NCI-H510A treated with DMSO at 0.1 percent for 48 hours (cell line): ENCODE measurements at places on chromosomes 5 and 9.

- DNase-seq = no peak
These were observed 114.3 kb upstream of the TNC start for GRCh38 chr9:115232181-115232774.

GRCh38 chr5:125775896-125776295 lies 647.3 kb upstream of the GRAMD2B start:
- no peak for DNase-seq

- DNase-seq = no peak
These were observed 56.4 kb upstream of the DAPK1 start for GRCh38 chr9:87441251-87441650.

DNA sequence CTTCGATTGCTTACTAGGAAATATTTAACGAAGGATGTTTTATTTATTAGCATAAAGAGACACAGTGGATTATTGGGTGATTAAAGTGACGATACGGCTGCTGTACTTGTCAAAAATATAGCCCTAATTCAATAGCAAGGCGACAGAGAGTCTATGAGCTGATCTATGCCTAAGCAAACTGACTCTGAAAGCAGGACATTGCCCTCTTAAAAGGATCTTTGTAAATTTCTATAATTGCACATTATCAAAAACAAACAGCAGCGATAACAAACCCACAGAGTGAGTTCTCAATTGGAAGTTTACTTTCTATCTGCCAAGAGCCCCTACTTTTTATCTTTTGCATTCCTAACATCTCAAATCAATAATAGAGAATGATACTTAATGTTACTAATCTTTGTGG lies 31.4 kb downstream of the TLX3 start:
- DNase-seq = no peak

- DNase-seq = no peak
These were observed 806.9 kb upstream of the CDH9 start for GRCh38 chr5:27845248-27845647.

DNA sequence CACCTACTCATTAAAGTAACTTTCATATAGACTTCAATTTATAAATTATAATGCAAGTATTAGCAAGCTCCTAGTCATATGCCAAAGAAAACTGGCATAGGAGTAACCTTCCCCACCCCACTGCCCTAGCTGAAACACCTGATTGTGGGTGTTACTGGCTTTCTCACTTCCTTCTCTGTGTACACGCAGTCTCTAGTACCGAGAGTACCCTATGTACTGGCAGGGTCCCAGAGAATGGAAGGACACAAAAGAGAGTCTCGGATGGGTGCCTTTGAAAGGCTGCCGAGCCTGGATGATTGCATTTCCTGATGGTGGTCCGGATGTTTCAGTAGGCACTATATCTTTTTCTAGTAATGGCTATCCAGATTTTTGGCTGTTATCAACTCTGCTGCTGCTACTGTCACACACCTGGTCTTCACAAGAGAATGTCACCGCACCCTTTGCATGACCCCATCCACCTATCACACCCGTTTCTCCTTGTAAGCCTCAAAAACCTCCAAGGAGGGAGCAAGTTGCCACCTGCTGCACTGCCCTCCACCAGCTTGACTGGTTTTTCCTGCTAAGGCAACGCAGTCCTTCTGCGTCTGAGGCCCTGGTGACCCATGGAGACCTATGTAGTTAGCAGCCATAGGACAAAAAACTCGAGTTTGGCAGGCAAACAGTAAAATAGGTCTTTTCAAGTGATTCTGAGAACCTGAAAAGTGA lies 53.8 kb upstream of the CLINT1 start:
- DNase-seq = peak; percentile 70

DNA sequence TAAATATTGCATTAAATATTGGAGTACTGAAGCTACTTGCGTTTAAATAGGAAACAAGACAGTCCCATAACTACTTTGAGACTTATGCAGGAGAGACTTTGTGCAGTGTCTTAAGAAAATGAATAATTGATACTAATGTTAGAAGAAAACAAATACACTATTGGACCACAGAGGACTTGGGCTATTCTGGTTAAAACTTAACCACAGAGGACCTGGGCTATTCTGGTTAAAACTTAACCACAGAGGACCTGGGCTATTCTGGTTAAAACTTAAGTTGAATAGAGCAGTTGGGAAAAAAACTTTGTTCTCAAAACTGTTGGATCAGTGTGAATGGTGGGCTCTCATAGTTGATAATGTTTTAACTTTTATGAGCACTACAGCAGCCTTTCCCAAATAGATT lies 141.7 kb downstream of the WDR70 start:
- DNase-seq = no peak

DNA sequence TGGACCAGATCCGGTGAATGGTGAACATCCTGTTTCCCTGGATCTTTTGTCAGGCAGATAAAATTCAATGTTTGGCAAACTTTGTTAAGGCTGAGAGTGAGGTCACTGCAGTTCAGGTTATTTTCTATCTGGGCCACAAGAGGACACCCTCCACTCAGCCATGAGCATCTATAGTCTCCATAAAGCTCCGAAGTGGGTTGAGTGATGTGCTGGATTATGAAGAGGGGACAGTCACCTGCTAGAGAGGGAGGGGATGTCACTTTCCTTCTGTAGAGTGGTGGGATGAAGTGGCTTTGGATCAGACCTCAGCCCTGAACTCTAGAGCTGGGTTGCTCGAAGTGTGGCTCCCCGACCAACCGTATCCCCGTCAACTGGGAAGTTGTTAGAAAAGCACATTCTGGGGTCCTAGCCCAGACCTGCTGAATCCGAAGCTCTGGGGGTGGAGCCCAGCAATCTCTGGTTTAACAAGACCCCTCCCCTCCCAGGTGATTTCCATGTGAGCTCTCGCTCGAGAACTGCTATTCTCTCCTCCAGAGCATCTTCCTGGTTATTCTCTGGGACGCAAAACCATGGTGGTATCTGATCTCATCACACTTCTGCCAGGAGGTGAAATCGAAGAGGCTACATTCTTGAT lies 31.8 kb upstream of the FGF1 start:
- DNase-seq = peak; percentile 7

DNA sequence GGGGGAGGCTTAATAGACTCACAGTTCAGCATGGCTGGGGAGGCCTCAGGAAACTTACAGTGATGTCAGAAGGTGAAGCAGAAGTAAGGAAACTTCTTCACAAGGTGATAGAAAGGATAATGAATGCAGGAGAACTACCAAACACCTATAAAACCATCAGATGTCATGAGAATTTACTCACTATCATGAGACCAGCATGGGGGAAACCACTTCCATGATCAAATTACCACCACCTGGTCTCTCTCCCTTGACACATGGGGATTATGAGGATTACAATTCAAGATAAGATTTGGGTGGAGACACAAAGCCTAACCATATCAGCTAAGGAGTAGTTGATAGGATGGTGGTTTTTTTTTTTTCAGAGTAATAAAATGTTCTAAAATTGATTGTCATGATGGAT lies 201.8 kb downstream of the CDH12 start:
- no peak for DNase-seq

- DNase-seq = no peak
These were observed 11.5 kb downstream of the GPR150 start for GRCh38 chr5:95631255-95631958.

- DNase-seq = no peak
These were observed 204.1 kb downstream of the CD180 start for GRCh38 chr5:66992547-66992946.

GRCh38 chr9:89805571-89806292 lies 200.9 kb downstream of the GADD45G start:
- no peak for DNase-seq

DNA sequence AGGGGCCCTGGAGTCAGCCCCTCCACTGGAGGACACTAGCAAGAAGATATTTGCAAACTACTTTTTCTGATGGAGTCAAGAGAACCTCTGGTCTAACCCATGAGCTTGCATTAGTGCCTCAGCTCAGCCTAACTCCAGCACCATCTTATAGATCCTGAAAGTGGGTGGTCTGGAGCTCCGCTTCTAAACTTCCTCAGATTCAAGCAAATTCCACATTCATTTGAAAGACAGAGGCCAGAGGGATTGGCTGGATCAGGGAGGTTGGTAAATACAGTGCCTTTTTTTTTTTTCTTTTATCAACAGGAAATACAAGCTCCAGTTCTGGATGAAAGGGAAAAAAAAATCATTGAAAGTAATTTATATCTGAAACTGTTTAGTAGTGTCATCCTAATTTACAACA lies 99.9 kb downstream of the ENC1 start:
- DNase-seq = no peak

DNA sequence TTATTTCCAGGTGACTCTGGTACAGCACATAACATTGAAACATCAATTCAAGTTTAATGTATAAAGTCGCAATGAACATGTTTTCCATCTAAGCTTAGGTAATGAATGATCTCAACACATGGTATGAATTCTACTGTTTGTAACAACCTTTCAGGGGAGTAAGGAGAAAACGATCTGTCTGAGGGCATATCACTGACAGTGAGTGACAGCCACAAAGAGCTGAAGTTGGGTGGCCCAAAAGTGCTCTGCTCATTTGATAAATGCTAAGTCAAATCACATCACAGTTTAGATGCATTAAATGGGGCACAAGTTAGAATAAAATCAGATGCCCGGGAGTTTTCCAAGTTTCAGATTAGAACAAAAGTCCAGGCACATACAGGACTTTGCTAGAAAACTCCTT lies 1.2 kb downstream of the FANCC start:
- DNase-seq = no peak

DNA sequence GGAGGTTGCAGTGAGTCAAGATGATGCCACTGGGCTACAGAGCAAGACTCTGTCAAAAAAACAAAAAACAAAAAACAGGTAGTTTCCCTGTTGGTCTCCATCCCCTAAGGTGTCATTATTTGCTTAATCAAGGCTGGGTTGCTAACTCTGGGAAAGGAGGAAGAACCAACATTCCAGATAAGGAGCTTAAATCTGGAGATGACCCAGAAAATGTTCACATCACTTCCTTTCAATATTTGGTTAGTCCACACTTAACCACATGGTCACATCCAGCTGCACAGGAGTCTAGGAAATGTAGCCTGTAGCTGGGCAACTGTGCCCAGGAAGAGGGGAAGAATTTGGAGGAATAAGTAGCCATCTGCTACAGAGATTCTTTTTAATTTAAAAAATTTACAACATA lies 25.9 kb upstream of the MEGF9 start:
- DNase-seq = no peak

DNA sequence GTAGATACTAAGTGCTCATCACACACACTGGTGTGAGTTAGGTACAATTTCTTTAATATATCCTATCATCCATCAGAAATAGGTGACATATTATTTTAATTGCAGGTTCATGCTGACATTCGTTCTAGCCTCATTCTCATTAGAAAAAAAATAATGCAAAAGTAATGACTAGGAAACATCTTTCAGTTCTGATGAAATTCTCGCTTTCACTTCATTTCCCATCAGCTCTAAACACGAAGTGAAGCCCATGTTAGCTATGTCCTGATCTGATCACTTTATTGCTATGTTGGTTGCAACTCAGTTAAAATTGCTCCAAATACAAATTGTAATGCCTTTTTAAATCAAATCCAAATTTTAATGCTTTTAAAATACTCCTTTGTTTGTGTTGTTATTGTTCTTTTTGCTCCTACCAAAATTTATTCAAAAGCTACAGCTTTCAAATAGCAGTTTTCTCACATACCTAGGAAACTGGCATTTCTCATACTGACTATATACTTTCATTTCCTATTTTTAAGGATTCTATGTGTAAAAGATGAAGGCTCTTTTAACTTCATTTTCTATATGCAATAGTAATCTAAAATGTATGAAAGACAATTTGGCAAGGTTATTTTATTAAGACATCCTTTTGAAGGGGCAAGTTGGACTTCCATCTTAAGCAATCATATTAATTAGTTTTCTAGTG lies 1237.8 kb upstream of the ACO1 start:
- DNase-seq = no peak

- no peak for DNase-seq
These were observed 50.3 kb downstream of the SNCAIP start for GRCh38 chr5:122362361-122362760.

DNA sequence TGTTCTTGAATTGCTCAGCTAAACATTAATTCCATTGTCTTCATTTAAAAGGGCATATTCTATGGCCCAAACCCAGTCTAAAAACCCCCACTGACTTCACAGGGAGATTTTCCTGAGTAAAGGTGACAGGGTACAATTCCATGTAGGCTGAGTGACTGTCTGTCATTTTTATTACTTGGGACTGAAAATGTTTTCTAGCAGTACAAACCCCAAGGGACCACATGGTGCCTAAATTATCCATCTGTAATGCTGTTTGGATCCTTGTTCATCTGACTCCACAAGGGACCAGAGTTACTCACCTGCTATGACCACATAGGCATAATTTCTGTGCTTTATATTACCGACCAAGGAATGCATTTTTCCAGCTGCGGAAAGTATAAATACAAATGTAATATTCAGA lies 349.1 kb downstream of the ZNF608 start:
- no peak for DNase-seq

- no peak for DNase-seq
These were observed 140.6 kb upstream of the TLE4 start for GRCh38 chr9:79431019-79431679.

DNA sequence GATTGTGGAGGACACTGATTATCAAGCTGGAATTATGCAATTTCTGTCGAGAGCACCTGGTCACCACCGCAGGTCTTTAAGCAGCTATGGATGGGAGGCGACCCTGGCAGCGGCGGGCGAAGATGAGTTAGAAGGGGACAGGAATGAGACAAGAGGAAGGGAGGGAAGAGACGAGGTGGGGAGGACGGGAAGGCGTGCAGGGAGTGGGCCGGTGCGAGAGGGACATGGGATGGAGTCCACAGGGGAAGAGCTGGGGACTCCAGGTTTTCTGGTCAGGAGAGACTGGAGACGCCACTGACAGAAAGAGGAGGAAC lies 192.3 kb downstream of the MELK start:
- DNase-seq = no peak

- DNase-seq = no peak
These were observed 37.3 kb upstream of the CDK5RAP2 start for GRCh38 chr9:120616966-120617935.

DNA sequence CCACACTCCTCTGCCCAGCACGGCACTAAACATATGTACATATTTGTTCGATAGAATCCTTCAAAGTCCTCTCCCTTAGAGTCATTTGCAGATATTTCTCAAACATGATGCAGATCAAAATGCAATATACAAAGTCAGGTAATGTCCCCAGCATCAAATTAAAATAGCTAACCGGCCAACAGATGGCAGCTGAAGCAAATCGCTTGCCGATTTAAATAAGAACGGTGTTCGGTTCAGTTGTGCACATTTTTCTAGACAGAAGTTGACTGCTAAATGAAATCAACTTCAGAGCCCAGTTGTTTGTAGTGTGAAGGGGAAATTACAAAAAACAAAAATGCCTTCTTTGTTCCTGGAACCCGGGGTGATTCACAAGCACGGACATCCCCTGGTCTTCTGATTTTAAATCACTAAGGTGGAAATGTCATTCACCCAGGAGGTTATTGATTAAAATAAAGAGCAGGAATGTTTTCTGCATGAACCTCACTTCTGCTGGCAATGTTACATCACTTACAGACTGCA lies 219.2 kb downstream of the EBF1 start:
- DNase-seq = no peak
